HuH-7.5 (cell line): ENCODE measurements at places on chromosomes 7 and 10.

DNA sequence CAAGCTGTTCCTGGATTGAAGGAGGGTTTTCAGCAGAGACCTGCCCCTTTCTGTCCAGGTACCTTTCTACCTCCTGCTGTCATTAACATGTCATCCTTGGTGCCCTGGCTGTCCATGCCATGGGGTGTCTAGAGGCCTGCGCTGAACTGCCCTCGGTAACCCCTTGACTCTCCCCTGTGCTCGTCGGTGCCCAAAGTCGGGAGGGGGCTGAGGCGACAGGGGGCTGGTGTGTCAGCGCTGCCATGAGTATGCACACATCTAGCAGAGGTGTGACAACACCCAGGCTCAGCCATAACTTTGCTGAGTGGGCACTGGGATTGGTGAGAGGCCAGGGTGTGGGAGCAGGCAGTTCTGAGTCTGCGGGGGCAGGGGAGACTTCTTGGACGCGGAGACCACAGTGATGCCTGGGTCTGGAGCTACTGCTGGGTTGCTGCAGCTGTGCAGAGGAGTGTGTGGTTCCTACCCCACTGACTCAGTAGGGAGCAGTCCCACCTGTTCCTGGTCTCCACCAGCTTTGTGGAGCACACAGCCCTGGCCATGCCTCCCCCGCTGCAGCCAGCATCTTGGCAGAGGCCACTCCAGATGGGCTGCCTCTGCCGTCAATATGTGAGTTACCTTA is 376.2 kb upstream of the SEMA3C start:
- DNase-seq = no peak

DNA sequence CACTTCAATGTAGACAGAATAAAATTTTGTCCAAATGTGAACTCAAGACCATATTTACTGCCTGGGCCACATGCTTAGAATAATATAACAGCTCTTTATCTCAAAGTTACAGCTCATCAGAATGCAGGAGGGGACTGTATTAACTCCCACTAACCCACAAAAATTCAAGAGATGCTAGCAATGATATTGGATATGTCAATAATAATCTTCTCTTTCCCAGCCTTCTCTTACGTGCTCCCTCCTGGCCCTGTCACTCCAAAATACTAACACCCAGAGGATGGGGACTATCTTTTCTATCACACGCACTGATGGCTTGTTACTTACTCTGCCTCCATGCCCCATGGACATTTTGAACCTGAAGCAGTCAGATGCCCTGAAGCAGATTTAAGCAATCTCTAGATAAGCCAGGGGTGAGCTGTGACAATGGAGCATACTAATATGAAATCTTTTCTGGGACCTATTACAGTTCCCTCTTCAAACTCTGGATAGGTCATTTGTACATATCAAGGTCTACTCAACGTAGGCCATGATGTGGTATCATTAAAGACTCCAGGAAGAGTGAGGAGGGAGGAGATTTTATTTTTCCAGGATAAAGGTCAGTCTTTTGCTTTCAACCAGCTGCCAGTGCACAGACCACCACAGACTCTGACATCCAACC is 803.0 kb downstream of the GRM8 start:
- no peak for DNase-seq

DNA sequence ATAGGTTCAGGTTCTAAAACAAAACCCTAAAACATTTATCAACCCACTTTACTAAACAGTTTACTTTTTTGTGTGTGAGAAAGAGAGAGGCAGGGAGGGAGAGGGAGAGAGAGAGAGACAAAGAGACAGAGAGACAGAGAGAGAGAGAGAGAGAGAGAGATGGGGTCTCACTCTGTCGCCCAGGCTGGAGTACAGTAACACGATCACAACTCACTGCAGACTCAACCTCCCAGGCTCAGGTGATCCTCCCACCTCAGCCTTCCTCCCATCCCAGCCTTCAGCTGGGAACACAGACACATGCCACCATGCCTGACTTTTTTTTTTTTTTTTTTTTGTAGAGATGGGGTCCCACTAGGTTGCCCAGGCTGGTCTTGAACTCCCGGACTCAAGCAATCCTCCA is 52.9 kb downstream of the PARD3 start:
- no peak for DNase-seq

DNA sequence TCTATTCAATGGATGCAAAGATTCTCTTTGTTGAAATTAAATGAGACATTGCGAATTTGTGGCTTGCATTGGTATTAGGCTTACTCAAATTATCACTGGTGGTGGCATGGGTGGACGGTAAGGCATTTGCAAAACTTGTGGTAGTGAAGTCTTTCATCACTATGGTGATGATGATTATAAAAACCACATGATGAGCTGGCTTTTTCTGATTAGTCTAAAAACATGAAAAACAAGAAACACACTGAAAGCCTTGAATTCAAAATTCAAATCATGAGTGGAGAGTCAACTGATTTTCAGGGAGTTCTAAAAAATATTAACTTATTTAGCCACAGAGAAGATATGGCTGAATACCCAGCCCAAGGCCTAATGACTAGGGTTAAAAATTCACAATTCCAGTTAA is 99.8 kb upstream of the HGF start:
- no peak for DNase-seq

GRCh38 chr10:128095753-128096469 is 30.3 kb downstream of the MKI67 start:
- DNase-seq = no peak

GRCh38 chr10:12214763-12215218 is 18.8 kb downstream of the CDC123 start:
- no peak for DNase-seq

GRCh38 chr7:104106108-104106905 is 101.5 kb downstream of the ORC5 start:
- DNase-seq = no peak

DNA sequence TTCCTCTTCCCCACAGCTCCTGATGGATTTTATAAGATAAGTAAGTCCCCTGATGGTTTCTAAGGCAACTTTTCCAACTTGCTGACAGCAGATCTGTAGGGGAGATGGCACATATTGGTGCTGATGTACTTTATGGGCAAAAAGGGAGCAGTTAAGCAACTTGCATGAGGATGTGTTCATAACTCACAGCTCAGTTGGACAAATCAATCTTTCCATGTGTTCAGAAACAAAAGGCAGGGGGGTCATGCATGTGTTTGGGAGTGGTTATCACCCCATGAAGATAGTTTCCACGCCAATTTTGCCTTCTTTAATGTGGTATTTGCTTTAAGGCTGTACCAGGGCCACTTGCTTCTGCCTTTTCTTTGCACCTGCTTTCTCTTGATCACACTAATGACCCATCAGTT is 6.1 kb downstream of the RBM20 start:
- DNase-seq = no peak
